ENCODE measurements at places on chromosomes 5 and 9.
A peak's percentile ranks its signal among the peaks of the same experiment; 100 is the strongest.

- no peak for DNase-seq
Measured at GRCh38 chr9:116589392-116590354, 97.4 kb upstream of the TRIM32 start.

GRCh38 chr5:22611327-22611726, 241.8 kb downstream of the CDH12 start:
- no peak for DNase-seq

- no peak for DNase-seq
Measured at GRCh38 chr9:223152-223551, 8.5 kb downstream of the DOCK8 start.

DNA sequence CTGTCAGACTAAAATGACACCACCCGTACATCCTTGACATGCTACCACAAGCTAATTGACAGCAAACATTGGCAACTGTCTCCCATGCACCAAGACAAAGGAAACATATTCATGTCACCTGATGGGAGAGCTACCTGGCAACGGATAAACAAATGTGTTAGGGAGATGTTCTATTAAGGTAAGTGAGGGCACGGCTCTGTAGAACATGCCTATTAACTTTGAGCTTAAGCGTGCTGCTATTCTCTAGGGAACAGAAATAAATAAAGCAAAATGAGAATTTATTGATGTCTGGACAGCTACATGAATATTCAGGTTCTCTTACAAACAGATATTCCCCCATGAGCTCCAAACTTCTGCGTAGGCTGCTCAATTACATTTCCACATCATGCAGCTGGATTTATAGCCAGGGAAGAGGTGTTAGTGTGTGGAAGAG, 361.4 kb upstream of the RFX3 start:
- DNase-seq: no peak

DNA sequence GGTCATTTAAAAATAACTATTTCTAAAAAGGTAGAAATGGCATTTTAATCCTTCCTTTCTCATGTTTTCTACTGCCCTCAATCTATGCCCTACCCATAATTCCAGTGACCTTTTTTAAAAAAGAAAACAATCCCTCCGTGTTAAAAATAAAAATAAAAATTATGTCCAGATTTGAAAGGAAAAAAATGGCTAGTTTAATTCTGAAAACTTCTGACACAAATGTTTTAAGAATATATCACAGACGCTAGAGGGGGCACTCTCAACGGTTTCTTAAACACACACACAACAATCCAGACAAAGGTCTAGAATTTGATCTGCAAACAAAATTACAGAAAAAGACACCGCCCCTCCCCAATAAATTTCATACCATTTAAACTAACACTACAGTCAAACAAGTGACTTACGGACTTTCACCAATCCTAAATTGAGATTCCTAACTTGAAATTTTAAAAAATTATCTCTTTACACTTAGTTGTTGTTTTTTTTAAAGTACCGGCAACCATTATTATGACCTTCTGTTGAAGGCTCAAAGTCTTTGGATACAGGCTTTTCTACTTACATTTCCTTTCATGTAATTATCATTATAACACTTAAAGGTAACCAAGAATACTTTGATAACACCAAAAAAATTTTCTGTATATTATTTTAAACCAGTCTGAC, 38.2 kb downstream of the CLINT1 start:
- DNase-seq: no peak

DNA sequence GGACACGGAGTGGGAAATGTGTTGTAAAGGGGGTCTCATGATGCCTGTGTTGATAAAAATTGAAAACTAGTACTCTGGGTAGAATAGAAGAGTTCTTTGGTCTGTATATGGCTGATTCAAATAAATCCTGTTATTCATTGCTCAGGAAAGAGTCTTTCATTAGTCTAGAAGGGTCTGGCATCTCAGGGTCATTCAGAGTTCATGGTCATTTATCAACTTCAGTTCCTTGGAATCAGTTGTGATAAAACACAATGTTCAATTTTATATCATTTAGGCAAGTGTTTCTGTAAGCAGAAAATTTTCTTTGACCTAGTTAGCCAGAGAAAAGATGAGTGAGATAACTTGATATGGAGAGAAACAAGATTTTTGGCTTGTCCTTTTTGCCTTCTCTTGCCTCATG, 36.3 kb downstream of the SPATA31D1 start:
- no peak for DNase-seq

- DNase-seq: no peak
Measured at GRCh38 chr9:38720083-38720745, at the start of gene FAM240B. TSS of gene FAM240B (minus strand) at chr9:38720133. CDS start at chr9:38703999, 16,134 bp downstream.

DNA sequence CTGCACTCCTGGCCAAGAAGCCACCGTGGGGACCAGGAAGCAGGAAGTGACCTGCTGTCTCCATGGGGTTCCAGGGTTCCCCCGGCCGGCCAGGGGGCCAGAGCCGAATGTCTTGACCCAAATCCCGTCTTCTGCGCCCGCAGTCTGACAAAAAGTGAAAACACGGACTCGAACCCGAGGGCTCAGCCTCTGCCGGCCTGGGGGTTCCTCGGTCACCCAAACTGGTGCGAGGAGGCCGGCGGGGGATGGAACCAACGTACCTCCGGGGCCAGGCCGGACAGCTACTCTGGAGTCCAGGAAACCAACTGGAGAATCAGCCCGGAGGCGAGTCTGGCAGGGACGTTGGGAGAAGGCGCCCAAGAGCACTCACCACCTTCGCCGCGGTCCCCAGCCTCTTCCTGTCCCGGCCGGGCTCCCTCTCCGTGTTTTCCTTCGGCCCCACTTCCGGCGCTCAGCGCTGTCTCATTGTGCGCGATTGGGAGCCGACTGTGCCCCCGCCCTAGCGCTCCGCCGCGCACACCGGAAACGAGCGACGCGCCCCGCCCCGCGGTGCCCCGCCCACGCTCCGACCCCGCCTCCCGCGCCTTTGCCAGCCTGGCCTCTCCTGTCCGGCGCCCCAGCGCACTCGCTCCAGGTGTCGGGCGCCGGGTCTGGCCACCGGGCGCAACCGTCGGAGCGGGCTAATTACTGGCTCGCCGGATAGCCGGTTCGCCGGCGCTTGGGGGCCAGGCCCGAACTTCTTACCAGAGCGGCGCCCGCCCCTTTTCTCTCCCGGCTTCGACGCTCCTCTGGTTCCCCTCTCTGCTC, at the start of gene TUT7:
Gene TUT7 (minus strand): TSS at position 400 of the 807 bp plus-strand sequence. CDS start 1,211 bp downstream, outside the sequence.
- DNase-seq: peak; percentile 93

DNA sequence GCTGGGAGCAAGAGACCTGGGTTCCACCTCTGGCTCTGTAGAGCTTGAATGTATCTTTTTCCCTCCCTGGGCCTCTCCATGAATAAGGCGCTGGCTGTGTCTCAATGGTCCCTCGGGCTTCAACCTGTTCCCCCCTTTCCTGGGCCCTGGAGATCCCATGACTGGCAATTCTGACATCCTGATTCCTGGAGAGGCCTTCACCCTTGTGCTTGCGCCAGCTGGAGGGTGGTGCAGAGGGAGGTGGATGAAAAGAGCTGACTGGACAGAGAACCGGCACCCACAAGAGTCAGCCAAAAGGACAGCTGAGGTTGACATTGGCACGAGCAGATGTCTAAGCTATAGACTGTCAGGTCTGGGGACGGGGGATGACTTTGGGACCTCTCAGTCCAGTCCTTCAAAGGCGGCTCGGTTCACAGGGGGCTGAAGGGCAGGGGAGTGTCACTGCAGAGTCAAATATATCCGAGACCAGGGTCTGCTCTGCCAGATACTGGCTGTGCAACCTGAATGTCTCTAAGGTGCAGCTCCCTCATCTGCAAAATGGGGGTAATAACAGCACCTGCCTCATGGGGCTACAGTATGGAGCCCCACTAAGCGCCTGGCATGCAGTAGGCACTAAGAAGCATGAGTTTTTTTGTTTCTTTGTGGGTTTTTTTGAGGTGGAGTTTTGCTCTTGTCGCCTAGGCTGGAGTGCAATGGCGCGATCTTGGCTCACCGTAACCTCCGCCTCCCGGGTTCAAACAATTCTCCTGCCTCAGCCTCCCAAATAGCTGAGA, 13.8 kb downstream of the DNM1 start:
- no peak for DNase-seq

- DNase-seq: no peak
Measured at GRCh38 chr9:105205787-105206495, 38.5 kb upstream of the SLC44A1 start.

DNA sequence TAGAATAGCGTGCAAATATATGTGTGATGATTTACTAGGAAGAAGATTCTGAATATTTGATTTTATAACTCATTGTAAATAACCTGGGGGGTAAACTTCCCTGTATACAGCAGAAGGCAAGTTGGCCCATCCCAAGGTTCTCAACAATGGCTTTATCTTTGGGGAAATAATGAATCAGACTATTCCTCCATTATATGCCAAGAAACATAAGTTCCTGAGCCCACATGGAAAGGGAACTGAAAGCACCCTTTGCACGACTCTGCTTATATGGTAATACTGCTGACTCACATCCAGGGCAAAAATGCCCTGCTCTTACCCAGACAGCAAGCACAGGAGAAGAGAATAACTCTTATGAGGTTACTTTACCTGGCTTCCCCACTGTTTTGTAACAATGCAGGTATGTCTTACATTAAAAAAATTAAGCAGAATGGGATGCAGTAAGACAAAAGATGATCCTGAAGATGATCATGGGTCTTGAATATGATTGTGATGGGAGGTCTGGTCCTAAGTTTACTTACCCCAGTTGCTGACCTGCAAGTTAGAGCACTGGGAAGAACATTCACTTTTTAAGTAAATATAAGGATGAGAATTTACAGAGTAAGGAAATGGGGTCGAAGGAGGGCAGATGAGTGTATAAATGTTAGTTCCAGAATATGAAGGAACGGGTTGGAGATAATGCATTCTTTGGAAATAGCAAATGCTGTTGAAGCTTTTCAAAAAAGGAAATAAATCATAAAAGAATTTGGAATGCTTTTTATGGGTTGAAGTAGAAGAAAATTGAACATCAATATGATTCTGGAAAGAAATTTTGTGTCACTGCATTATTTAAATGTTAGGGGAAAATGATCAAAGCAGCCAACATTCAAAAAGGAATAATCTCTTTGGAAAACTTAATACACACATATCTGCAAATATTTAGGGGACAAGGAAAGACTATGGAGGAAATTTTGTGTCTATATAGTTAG, 428.4 kb upstream of the MPDZ start:
- DNase-seq: no peak

DNA sequence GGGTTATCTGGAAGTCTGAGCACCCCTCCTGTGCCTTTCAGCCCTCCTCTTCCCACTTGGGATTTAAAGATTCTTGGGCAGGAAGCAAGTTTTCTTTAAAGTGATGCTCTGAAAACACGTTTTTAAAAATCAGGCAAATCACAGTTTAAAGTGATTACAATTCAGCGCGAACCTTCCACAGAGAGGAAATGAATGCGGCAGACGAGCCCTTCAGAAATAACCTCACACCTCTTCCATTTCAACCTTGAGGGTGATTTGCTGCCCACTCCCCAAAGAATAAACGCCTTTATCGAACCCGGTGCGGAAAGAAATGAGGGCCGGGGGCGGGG, 2.3 kb upstream of the EFNA5 start:
- no peak for DNase-seq

GRCh38 chr5:117357886-117358285, 783.3 kb upstream of the SEMA6A start:
- DNase-seq: no peak

GRCh38 chr5:59025734-59026133, 442.9 kb downstream of the RAB3C start:
- no peak for DNase-seq

DNA sequence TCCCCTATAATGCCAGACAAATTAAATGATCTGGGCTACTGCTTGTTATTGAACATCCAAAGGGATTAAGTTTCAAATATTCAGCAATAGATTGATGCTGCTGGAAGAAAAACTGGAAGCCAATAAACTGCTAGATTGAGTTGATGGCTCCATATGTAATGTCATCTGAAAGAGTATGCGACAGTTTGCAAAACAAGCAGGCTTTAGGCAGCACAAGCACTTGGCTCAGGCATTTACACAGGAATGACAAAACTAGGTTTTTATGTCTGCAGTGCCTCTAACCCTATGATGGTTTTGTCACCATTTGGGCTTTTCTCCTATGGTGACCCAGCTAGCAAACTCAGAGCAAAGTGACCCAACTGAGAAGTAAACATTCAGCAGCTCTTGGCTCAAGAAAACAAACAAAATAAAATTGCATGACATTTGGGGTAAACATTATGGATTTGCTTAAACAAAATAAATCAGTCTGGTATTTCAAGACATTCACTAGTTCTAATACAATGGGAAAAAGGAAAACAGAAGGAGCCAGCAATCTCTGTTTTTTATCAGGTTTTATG, 978.5 kb downstream of the DTWD2 start:
- no peak for DNase-seq

- peak; percentile 5 for DNase-seq
Measured at GRCh38 chr5:149550268-149550583, 1.0 kb downstream of the CSNK1A1 start.

DNA sequence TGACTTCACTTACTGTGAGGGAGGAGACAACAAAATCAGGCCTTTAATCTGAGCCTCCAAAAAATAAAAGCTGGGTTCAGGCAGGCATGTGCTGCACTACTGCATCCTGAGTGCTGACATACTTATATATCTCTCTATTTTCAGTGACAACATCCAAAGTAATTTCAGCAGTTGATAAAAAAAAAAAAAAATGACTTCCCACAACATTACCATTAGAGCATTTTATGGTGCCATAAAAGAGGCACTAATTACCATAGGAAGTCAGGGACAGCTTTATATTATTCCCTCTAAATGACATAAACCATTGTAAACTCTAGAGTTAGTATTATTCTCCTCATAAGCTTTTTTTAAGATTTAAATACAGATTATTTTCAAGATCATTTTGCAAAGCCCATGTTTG, 346.1 kb downstream of the SLCO4C1 start:
- no peak for DNase-seq

- no peak for DNase-seq
Measured at GRCh38 chr5:39521940-39522590, 97.3 kb upstream of the DAB2 start.

GRCh38 chr9:73371801-73372200, 220.1 kb downstream of the ANXA1 start:
- DNase-seq: no peak

- no peak for DNase-seq
Measured at GRCh38 chr9:93093127-93093876, 2.7 kb upstream of the CARD19 start.

GRCh38 chr9:89219637-89220036, 41.0 kb upstream of the SHC3 start:
- no peak for DNase-seq

- DNase-seq: no peak
Measured at GRCh38 chr9:84154320-84154719, 173.7 kb downstream of the RMI1 start.

GRCh38 chr5:179378116-179378440, 32.8 kb upstream of the ADAMTS2 start:
- no peak for DNase-seq

- no peak for DNase-seq
Measured at GRCh38 chr5:87390075-87390474, 22.7 kb downstream of the CCNH start.

DNA sequence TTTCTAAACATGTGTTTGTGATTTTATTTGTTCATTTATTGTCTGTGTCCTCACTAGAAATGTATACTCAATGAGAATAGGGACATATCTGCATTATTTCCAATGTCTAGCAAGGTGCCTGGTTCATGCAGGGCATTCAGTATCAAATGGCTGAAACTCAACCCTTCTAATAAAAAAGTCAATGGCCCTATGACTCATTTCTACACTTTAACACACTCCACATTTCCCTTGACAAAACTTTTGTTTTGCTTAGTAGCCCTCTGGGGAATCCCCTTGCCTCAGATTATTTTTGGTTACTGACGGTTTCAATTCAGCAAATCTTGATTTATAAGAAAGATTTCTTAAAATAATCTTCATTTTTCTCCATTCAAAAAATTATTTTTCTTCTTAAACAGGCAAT, 206.0 kb upstream of the DMRTA1 start:
- DNase-seq: no peak
